ENCODE measurements at places on chromosomes 1 and 21. TPM values are rescaled to one million over a fixed set of nuclear protein-coding genes. Genes with fewer than 3 reads are reported as not detected.

DNA sequence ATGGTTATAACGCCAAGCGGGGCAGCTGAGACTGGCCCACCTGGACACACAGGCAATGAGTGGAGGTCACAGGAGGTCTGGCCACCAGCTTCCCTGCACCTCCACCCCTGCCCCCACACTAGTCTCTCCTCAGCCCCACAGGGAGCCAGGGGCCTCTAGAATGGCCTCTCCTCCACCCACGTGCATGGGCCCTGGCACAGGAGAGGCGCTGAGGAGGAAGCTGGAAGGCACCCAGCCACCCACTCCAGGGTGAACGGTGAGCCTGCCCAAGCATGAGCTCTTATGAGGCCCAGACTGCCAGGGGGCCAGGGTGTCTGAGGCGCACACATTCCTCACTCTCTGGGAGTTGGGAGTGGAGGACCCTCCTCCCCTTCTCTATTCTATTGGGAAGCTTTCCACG lies 22.2 kb downstream of the LRP8 start:
- H3K27me3 ChIP-seq = no peaks in the 10 kb centered on the region
- DNase-seq = no peak
- no peak overlapping the region for H3K27ac ChIP-seq
- H3K4me1 ChIP-seq = peaks cover 9% of the 10 kb centered on the region
- H3K4me3 ChIP-seq = no peak overlapping the region

DNA sequence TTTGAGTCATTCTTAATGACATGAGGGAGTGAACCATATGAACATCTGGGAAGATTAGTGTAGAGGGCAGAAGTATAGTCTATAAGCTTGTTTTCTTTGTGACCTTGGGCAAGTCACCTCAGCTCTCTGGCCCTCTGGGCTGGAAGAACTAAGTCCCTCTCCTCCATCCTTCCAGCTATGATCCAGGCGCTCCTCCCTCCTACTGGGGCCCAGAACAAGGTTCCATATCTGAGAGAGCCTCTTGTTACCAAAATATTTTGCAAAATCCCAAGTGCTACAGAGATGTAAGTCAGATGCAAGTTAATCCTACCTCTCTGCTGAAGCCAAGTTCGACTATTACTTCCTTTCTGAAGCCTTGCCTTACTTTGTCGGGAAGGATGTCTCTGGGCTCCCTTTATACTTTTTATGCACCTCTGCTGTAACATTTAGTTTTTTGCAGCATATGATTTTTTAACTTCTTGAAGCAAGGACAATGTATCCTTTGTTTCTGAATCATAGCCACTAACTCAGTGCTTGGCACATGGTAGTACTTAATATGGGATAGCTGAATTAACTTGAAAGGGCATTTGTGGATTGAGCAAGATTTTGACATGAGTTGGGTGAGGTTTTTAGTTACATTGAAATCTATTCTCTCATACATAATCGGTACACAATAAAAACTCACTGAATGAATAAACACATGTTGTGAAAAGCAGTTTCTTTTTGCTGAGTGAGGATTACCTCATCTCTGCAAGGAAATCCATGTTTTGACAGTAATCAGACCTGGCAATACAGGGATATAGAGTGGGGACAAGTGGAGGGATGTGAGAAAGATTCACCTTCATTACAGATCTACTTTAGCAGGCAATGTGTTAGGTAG lies 54.7 kb upstream of the BEND5 start:
- H3K27me3 ChIP-seq = no peaks in the 10 kb centered on the region
- DNase-seq = no peak
- H3K4me1 ChIP-seq = no peaks in the 10 kb centered on the region
- no peak overlapping the region for H3K27ac ChIP-seq
- no peak overlapping the region for H3K4me3 ChIP-seq

- DNase-seq = no peak
- H3K27ac ChIP-seq = no peak overlapping the region
- H3K27me3 ChIP-seq = no peaks in the 10 kb centered on the region
- H3K4me3 ChIP-seq = no peak overlapping the region
- no peaks in the 10 kb centered on the region for H3K4me1 ChIP-seq
These were observed 409.1 kb downstream of the RWDD3 start for GRCh38 chr1:95643071-95643470.

GRCh38 chr1:159913451-159914192 lies 11.7 kb downstream of the TAGLN2 start:
- H3K4me1 ChIP-seq = peaks cover 69% of the 10 kb centered on the region
- no peak for DNase-seq
- H3K27me3 ChIP-seq = no peaks in the 10 kb centered on the region

DNA sequence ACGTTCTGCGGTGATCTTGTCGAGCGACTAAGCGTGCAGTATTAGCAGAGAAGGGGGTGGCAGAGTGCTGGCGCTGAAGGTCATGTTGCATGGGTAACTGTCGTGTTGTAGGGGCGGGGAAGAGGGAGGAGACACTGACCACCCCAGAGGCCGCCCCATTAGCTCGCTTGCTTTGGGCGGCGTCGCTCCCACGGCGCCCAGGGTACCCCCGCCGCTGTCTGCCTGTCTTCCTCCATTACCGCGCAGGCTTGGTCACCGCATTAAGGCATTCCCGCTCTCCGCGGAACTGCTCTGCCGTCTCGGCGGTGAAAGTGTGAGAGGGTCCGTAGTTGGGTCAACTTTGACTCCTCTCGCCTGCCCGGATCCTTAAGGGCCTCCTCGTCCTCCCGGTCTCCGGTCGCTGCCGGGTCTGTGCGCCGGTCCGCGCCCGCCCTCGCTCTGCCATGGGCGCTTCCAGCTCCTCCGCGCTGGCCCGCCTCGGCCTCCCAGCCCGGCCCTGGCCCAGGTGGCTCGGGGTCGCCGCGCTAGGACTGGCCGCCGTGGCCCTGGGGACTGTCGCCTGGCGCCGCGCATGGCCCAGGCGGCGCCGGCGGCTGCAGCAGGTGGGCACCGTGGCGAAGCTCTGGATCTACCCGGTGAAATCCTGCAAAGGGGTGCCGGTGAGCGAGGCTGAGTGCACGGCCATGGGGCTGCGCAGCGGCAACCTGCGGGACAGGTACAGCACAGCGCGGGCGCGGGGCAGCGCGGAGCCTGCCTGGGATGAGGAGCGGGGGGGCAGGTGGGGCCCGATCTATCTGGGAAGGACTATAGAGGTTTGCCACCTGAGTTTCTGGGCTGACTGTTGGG lies at the start of gene MTARC2:
Gene MTARC2, plus strand, starts transcription at position 234 of the 846 bp plus-strand sequence. Its CDS starts 210 bp downstream, at position 444.
- no peaks in the 10 kb centered on the region for H3K27me3 ChIP-seq
- H3K36me3 ChIP-seq = no peaks in the 10 kb centered on the region
- peak within 1 kb of the TSS; percentile 72 for H3K4me3 ChIP-seq
- DNase-seq = peak; percentile 60
- peaks cover 6% of the 10 kb centered on the region for H3K4me1 ChIP-seq

- DNase-seq = no peak
- H3K27ac ChIP-seq = no peak overlapping the region
- no peaks in the 10 kb centered on the region for H3K36me3 ChIP-seq
- H3K4me1 ChIP-seq = peaks cover 32% of the 10 kb centered on the region
These were observed 62.4 kb downstream of the HIVEP3 start for GRCh38 chr1:41856151-41856943.

- peaks cover 25% of the 10 kb centered on the region for H3K36me3 ChIP-seq
- DNase-seq = peak; percentile 77
- H3K4me1 ChIP-seq = peaks cover 14% of the 10 kb centered on the region
- H3K27ac ChIP-seq = peak overlapping the region; percentile 45
These were observed 21.6 kb upstream of the GUCA2A start for GRCh38 chr1:42186152-42186551.

DNA sequence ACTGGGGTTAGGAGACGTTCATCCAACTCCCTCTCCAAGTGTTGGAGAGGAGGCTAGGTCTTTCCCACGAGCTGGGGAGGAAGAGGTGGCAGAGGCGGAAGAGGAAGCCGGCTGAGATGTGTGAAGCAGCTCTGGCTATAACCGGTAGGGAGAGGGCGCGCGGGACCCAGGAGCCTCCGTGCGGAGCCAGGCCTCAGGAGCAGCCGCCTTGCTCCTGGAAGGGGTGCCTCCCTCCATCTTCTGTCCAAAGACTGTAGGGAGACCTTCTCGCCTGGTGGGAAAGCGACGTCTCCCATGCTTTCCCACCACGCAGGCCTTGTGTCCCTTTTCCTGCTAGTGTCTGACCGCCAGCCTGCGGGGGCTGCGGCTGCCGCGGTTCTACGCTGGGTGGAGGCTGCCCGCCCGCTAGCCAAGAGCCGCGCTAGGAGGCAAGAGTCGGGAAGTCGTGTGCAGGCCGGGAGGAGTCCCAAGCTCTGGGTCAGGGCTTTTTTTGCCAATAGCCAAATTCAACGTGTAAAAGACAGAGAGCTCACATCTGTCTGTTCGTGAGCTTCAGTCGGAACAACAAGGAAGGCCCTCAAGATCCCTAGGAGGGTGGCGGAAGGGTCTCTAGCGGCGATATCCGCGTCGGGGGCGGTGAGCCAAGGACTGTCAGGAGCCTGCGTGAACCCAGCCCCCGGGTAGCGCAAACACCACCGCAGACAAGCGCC lies 8.4 kb upstream of the NBPF11 start:
- no peaks in the 10 kb centered on the region for H3K36me3 ChIP-seq
- peaks cover 47% of the 10 kb centered on the region for H3K27me3 ChIP-seq
- no peak for DNase-seq
- H3K4me3 ChIP-seq = no peak overlapping the region
- no peak overlapping the region for H3K27ac ChIP-seq
- no peaks in the 10 kb centered on the region for H3K4me1 ChIP-seq

DNA sequence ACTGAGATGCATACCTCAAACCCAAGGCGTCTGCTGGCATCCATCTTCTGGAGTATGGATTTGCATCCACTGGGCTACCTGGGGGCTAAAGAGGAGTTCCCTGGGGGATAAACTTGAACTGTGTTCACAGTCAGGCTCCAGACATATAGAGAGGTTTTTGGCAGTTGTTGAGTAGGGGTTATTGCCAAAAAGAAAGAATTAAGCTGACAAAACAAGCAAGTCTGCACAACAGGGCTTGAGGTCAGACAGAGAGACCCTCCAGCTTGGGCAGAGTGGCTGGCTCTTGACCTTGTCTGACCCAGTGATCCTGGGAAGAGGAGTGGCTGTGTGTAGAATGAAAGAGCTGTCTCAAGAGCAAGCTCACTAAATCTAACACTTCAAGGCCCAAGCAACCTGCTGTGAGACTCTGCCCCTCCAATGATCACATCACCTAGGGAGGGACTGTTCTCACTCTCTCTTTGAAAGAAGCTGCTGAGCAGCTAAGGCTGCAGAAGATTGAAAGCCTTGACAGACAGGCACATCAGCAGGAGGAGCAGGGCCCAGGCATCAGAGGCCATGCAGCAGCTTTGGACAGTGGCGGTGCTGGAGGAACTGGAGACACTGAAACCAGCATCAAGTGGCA lies 61.5 kb downstream of the SYT2 start:
- peaks cover 81% of the 10 kb centered on the region for H3K27me3 ChIP-seq
- no peaks in the 10 kb centered on the region for H3K36me3 ChIP-seq
- DNase-seq = no peak
- no peak overlapping the region for H3K27ac ChIP-seq
- no peak overlapping the region for H3K4me3 ChIP-seq

DNA sequence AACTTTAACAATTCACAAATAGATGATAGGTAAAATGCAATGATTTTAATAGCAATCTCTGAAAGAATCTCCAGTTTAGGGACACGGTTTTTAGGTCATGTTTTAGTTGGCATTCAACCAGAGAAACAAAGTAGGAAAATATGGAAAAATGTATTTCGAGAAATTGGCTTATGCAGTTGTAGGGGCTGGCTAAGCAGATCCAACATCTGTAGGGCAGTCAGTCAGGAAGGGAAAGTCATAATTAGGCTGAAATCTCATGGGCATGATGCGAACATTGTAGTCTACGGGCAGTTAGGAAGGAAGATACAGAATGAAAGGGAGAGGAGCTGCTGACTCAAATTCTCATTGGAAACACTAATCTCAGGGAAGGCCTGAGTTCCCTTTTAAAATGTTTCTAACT lies 1276.0 kb upstream of the ADGRL4 start:
- H3K27me3 ChIP-seq = no peaks in the 10 kb centered on the region
- H3K36me3 ChIP-seq = no peaks in the 10 kb centered on the region

DNA sequence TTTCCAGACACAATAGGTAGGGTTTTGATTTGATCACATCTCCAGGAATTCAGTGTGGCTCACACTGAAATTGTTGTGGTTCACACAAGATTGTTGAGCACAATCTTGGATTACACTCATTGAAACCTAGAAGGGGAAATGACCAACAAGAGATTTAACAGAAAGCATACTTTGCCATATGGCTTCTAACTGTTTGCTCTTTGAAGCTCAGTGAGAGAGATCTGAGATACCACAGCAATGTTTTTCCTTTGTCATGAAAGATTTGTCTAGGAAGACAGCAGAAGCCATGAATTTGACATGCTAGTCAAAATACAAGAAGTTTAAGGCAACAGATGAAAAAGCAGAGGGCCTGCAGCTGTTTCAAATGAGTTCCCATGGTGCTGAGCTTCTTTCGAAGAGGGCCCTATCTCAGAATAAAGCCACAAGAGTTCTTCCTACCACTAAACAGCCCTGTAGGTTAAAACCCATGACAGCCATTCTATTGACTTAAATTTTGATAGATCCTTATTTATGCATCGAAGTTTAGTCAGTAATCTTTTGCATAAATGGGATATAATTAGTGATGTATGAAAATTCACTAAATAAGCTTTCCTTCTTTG lies 650.4 kb downstream of the LTN1 start:
- H3K27ac ChIP-seq = no peak overlapping the region
- H3K4me3 ChIP-seq = no peak overlapping the region
- no peaks in the 10 kb centered on the region for H3K36me3 ChIP-seq
- H3K4me1 ChIP-seq = no peaks in the 10 kb centered on the region

DNA sequence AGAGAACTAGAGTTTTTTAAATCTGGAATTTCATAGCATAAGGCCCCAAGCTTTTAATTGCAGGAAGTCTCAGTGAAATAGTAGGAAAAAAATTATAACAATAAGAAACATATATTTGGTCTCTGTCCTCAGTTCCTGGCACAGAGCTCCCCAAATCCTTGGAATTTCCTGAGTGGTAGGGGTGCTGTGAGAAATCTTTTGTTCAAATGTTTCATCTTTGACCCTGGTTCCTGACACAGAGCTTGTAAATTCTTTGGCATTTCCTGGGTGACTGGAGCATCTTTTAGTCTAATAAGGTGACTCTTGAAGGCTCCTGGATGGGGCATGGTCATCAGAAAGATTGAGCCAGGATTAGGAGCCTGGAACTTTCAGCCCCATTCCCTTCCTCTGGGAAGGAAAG lies 225.7 kb upstream of the AJAP1 start:
- H3K4me3 ChIP-seq = no peak overlapping the region
- peak overlapping the region; percentile 19 for H3K27ac ChIP-seq
- no peaks in the 10 kb centered on the region for H3K36me3 ChIP-seq

DNA sequence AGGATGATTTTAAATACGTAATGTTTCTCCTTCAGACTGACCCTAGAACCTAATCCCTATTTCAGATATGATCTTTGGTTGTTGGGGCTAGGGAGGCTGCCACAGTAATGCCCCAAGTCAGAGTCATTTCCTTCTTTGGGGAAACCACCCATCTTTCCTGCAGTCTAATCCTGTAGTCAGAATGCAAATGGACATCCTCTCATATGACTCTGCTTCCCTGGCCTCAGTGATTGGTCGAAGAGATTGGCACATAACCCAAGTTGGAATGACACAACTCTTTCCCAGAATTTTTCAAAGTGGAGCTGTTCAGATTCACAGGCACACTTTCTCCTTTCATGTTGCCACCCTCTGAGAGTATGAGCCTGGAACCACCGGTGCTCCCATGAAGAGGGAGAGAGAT lies 58.8 kb upstream of the ZNF644 start:
- no peak overlapping the region for H3K27ac ChIP-seq
- H3K27me3 ChIP-seq = no peaks in the 10 kb centered on the region
- no peak overlapping the region for H3K4me3 ChIP-seq
- no peaks in the 10 kb centered on the region for H3K4me1 ChIP-seq
- H3K36me3 ChIP-seq = no peaks in the 10 kb centered on the region

The CYP4B1 gene
- total RNA-seq = not detected

The VWA5B1 gene
- not detected for total RNA-seq

The FCN3 gene
- not detected for total RNA-seq

The FMO2 gene
- not detected for total RNA-seq

The RGS1 gene
- total RNA-seq = not detected

The NPL gene
- 3.3 TPM for total RNA-seq

The TEDDM1 gene
- not detected for total RNA-seq

The KRTAP19-3 gene
- not detected for total RNA-seq

The SYPL2 gene
- total RNA-seq = 0.77 TPM

The PRAMEF7 gene
- total RNA-seq = not detected

The SLC30A1 gene
- 35.0 TPM for total RNA-seq
